ENCODE measurements at places on chromosomes 12 and 14.

GRCh38 chr14:44576356-44576755, 69.3 kb upstream of the FSCB start:
- DNase-seq: no peak

- DNase-seq: peak; percentile 67
Observed at GRCh38 chr12:121668750-121669520, 519 bp downstream of the MORN3 start.

- DNase-seq: no peak
Observed at GRCh38 chr14:24416254-24416931, 13.1 kb downstream of the CBLN3 start.

GRCh38 chr14:58709949-58710348, 72.2 kb downstream of the DACT1 start:
- DNase-seq: no peak

DNA sequence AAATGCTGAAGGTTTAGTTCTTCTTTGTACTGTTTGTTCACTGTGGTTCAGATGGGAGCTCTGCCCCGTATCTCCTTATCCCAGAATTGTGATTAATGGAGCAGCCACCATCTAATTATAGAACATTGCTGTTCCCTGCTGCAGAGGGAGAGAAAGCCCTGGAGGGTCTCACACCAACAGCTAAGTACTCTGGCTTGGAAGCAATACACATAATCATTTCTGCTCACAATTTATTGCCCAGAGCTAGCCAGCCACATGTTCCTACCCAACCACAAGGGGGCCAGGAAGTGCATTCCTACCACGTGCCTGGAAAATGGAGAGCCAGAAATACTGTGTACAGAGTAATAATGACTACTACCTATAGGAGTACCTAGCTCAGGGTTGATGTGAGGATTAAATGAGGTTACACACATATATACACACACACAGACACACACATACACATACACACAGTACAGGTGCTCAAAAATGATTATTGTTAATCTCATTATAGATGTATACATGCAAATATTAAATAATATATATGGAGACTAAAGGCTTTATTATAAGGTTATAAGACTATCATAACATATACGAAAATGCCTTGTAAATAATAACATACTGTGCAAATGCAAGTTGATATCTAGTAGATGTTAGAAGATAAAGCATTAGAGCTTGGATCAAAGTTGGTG, 22.3 kb downstream of the MSRB3 start:
- DNase-seq: no peak

DNA sequence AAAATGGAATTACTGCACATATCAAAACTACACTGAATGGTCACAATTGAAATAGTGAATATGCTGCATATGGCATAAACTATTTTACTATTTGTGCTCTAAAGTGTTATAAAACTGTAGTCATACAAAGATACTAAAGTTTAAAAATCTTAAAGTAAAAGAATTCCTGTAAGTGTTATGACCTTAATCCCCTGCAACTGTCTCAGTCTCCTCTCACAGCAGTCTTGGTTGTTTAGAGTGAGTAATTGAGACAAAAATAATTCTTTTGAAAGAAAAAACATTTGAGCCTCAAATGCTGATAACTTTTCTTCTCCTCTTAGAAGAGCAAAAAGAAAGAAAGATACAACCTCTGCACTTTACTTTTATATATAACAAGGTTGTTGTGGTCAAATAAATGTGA, 99.9 kb downstream of the SYT1 start:
- DNase-seq: no peak

- no peak for DNase-seq
Observed at GRCh38 chr14:105666420-105666819, 140.0 kb downstream of the TMEM121 start.

DNA sequence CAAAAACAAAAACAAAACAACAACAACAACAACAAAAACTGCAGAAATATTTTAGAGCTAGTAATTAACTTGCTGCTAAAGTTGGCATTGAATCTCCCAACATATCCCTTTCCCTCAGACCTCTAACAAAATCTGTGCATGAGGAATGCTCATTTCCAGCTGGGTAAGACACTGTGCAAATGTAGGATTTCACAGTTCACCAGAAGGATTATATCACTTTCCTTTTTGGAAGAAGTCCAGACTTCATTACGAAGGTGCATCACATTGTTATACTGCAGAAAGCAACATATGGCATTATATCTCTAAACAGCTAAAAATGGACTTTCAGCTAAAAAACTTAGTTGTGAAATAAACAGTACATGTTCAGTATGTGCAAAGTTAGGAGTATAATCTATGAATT, 341.8 kb downstream of the FSCB start:
- DNase-seq: no peak

DNA sequence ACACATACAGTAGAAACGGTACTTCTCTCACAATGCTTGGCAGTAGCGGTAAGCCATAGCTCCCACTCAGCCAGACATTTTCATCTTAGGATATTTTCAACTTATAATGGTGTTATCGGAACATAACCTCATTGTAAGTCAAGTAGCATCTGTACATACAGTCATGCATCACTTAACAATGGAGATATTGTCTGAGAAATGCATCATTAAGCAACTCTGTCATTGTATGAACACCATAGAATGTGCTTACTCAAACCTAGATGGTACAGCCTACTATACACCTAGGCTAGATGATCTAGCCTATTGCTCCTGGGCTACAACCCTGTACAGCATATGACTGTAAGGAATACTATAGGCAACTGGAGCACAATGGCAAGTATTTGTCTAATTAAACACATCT, 40.8 kb downstream of the RPS6KA5 start:
- DNase-seq: no peak

DNA sequence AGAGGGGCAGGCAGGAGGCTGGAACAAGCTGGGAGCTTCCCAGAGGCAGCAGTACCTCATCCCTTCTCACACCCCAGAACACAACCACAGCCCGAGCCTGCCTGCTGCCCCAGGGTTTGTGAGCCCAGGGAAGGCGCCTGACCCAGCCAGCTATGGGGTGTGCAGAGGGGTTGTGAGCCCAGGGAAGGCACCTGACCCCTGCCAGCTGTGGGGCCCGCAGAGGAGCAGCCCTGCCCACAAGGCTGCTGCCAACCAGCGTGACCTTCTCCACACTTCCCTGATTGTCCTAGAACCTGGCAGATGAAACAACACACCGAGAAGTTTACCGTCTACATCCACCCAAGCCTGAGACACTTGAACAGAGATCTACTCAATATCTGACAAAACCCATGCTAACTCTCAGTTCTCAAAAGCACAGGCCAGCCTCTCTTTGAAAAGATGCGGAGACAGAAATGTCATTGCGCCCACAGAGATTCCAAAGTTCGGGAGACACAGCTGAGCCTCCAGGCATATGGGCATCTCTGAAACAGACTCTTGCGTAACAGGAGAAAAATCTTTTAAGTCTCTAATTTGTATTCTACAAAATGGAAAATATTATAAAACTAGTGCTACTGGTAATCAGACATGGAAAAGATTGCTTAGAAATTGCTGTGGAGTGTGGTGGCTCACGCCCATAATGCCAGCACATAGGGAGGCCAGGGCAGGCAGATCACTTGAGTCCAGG, 47.3 kb downstream of the SFSWAP start:
- no peak for DNase-seq

GRCh38 chr14:22465201-22465840, 123.7 kb downstream of the DAD1 start:
- no peak for DNase-seq

DNA sequence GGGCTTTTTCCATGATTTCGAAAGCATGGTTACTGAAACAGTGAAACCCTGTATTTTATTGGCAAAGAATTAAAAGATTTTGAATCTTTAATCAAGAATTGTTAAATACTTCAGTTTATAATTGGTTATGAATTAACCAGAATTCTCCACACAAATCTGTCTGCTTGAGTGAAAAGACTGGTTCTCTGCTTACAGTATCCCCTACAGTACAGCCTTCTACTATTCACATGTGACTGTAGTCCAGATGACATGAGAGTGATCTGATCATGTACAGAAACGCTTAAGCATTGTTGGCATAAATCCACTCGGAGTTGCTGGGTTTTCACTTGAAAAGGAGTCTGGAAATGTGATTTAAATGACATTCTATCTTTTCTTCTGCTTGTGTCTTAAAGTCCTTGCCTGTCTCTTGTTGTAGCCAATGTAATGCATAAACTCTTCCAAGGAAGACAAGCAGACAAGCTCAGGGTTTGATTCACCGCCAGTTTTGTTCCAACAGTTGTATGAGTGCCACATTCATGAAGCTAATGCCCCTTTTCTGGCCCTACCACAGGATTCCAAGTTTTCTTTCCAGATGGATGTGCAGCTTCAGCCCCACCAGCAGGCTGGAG, 222.0 kb upstream of the LRIG3 start:
- no peak for DNase-seq

DNA sequence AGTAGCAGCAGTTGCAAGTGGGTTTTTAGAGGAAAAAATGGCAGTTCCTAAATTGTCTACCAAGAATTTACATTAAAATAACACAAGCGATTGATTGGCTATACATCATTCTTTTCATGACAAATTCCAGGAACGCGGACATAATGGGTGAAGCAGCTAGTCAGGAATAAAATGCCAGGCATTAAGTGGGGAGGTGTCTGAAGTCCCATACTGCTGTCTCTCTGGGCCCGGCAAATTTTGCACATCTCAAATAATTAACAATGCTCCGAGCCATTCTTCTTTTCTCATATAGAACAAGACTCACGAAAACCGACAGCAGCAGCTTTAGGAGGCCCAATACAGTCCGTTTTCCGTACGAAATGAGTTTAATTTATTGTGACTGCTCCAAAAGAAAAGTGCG, 696 bp downstream of the RPL36AL start:
- DNase-seq: no peak

- no peak for DNase-seq
Observed at GRCh38 chr12:128795530-128796361, 28.0 kb downstream of the SLC15A4 start.

- DNase-seq: no peak
Observed at GRCh38 chr12:25155022-25155576, 39.9 kb downstream of the DNAI7 start.

DNA sequence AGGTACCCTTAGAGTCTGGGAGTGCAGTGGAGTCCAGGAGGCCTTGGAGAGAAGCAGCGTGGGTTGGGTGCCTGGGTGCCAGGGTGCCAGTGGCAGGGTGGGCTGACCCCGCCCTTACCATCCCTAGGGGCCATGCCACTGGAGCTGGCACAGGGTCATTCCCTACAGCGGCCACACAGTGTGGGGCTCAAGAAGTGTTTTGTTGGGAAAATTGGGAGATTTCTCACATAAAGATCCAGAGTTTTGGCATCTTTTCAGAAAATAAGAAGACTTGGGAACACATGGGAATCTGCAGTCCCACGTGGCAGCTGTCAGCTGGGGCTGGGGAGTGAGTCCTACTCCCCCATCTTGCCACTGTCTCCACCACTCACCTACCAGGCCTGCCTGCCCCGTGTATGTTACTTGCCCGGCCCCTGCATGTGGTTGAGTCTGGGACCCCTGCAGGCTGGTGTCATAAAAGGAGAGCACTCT, 4.2 kb downstream of the VASH1 start:
- DNase-seq: no peak

- DNase-seq: no peak
Observed at GRCh38 chr12:68469113-68469512, 137.0 kb upstream of the MDM1 start.

DNA sequence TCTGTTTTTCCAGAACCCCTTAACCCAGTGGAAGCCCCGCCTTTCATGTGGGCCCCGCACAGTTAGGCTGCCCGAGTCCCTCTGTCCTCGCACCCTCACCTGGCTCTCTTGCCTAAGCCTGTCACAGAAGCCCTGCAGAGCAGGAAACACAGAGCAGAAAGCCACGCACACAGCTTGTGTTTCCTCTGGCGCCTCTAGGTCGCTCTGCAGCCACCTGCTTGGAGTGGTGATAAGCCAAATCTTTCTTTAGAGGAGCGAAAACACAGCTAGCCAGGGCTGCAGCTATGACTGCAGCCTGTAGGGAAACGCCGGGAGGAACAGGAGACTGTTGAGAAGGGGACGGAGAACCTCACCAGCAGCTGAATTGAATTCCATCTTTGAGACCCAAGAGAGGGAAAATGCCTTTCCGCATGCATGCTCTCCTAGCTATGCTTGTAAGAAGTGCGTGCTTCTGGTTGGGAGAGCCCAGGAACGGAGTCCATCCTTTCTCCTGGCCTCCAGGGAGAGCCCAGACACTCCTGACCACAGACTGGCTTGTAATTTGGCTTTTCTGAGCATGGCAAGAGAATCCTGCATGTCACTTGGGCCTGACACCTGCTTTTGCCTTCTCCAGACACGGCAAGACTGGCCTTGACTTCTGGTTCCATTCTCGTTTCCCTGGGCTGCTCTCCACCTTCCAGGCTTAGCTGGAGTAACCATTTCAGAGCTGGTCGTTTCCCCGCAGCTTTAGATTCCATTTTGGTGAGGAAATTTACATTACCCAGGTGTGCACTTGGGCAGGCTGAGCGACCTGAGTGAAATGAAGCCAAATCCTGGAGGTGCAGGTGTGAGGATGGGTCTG, 301.6 kb downstream of the CACNA1C start:
- DNase-seq: no peak

- DNase-seq: no peak
Observed at GRCh38 chr12:39355841-39356240, 87.1 kb downstream of the KIF21A start.

GRCh38 chr14:31567655-31568054, 6.5 kb downstream of the NUBPL start:
- no peak for DNase-seq

DNA sequence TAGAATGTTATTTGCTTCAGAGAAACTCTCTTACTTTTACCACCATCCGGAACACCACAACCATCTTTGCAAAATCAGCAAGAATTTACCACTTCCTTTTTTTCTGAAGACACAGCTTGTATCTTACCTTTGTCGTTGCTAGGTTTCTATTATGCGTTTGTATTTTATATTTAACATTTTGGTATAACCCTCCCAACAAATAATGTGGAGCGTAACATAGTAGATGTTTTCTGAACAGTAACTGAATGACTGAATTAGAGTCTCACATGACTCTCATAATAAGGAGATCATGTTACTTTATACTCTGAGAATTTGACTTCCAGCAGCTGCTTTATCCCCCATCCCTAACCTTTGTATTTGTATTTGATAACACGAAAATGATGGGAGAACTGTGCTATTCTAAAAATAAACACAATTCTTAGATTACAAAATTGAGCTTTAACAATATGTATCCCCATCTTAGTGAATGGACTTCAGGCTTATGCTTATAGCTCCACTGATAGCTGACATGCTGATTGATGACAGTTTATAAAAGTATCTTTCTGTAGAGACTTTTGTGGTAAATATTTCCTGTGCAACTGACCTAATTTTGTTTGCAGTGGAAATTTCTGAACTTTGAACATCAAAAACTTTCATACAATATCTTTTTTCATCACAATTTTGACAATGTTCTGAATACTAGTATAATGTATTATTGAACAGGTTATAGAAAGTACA, 7.9 kb upstream of the KLRB1 start:
- DNase-seq: no peak
